ENCODE measurements at places on chromosomes 7 and 10.

DNA sequence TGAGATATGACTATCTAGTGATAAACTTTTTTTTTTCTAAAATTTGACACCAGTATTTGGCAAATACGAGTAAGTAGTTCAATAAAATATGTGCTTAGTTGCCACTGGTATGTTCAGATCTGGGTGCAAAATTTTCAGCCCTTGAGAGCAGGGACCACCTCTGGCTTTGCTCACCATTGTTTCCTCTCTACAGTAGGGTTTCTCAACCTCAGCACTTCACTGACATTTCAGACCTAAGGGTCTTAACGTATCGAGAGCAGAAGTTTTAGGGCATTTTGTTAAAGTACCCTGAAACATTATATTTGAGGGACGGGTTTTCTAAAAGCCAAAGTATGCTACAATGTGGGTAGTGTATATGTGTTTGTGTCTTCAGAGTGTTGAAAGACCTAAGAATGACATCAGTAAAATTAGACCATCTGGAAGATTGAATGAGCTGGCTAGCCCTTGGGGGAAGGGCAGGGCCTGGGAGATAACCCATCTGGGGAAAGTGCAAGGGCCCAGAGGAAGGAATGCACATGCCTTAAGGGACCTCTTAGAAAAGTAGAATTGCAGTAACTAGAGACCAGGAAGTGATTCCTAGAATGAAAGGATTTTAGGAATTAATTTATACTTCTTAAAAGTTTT lies 11.8 kb downstream of the BZW2 start:
- DNase-seq, result peak; percentile 89

- DNase-seq, result no peak
Measured at GRCh38 chr7:140981951-140982350, 32.8 kb downstream of the MRPS33 start.

GRCh38 chr10:2791774-2792443 lies 275.4 kb upstream of the PFKP start:
- no peak for DNase-seq

DNA sequence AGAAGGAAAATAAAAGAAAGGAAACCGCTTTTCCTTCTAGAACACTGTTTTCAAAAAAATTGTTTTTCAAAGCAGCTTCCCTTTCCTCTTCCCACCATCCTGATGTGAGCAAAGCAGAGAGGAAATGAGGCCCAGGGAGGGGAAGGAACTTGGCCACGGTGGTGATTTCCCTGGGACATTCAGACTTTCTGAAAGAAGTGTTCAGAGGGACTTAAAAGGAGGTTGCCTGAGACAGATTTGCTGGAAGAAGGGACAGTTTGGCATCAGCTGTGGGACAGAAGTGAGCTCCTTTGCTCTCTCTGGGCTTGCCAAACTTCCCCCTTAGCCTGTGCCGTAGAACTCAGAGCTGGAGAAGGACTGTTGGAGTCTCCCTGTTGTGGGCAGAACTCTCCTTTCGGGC lies 30.3 kb downstream of the ADCYAP1R1 start:
- DNase-seq, result no peak

GRCh38 chr7:101172854-101173751 lies 7.0 kb downstream of the NAT16 start:
- DNase-seq, result peak; percentile 66

GRCh38 chr10:132141076-132141475 lies 45.7 kb upstream of the DPYSL4 start:
- no peak for DNase-seq

DNA sequence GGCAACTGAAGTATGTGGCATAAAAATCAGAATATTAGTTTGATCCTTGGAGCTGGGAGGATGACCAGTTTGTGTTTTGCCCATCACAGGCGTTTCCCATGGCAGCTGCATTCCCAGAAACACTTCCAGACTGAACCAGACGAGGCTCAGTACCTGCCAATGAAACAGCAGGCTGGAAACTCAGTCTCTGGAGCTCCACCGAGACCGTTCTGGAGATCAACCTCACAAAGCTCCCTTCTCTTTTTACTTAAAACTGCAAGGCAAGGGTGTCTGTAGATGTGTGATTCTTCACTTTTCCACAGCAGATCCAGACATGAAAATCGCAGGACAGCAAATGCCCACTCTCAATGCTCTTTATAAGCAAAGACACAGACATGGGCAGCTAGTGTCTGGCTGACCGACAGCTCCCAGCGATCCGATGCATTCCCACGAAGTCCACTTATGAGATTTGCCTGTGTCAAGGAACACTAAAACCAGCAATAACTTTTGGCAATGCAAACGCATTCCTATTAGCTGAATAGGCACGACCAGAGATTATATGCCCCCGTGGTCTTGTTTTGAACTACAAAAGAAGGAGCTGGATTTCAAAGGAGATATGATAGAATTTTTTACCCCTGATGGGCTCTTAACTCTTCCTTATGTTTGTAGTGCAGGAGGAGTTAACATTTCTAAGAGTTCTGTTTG lies 72.6 kb downstream of the ADAM12 start:
- peak; percentile 78 for DNase-seq

DNA sequence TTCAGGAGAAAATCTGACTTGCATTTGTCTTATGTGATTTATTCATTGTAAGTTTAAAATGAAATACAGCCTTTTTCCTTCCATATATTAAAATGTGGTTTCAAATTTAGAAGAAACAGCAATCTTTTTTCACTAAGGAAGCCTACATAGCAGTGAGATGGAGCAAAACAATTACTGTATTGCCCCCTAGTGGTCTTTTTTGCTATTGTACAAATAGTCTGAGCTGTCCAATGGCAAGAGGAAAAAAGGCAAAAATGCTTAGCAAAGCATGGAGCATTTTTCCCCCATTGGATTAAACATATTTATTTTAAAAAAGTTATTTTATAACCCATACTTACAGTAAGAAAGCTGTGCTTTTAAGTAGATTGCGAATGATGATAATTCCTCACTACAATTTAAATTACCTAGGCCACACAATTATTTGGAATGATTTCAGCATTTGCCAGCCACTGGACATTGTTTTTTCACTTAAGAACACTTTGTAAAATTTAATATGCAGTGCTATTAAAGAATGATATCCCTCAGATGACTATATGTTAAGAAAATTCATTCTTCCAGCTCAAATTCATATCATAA lies 119.5 kb downstream of the CPED1 start:
- DNase-seq, result peak; percentile 69

DNA sequence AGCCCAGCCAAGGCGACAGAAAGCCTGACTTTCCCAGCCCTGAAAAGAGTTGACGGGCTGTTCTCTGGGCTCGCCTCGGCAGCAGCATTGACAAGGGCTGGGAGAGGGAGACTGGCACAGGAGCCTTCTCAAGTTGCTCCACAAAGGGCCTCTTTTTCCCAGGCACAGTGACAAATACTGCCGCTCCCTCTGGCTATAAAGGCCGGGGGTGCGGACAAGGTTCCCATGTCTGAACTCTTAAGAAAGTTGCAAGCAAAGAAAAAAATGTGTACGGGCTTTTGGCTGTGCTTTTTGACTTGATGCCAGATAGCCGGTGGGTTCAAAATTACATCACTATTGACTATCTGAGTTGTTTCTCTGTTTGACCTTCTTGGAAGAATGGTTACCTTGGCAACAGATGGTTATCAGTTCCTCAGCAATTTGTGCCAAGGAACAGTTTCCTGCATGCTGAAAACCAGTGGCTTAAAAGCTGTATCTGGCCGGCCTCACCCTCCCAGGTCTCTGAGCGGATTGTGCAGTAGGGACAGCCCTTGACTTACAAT lies 115.9 kb upstream of the EEPD1 start:
- peak; percentile 88 for DNase-seq

GRCh38 chr10:131792809-131793208 lies 108.0 kb upstream of the PPP2R2D start:
- no peak for DNase-seq

- DNase-seq, result peak; percentile 44
Measured at GRCh38 chr7:151631570-151631952, 111.9 kb upstream of the RHEB start.

DNA sequence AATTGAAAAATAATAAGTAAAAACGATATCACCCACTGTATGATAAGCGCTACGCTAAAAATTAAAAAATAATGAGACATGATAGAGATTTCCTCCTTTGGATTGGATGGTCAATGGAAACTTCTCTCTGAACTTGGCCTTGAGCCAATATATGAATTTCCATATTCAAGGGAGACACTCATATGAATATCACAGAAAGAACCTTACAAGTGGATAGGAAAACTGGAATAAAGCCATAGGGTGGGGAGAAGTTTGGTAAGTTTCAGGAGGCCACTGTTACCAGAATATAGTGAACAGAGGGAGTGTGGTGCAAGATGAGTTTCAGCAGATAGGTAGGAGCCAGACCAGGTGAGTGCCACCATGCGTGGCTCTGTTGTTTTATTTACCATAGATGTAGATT lies 147.2 kb downstream of the SEM1 start:
- no peak for DNase-seq

- DNase-seq, result peak; percentile 75
Measured at GRCh38 chr10:72175149-72175548, 40.7 kb upstream of the ANAPC16 start.

- DNase-seq, result no peak
Measured at GRCh38 chr10:72792288-72792687, 100.3 kb downstream of the MCU start.

- DNase-seq, result peak; percentile 29
Measured at GRCh38 chr10:34078745-34079470, 736.2 kb downstream of the PARD3 start.

- peak; percentile 59 for DNase-seq
Measured at GRCh38 chr7:101507791-101508252, 121.3 kb downstream of the MYL10 start.

- no peak for DNase-seq
Measured at GRCh38 chr10:16259726-16260125, 177.1 kb upstream of the PTER start.

DNA sequence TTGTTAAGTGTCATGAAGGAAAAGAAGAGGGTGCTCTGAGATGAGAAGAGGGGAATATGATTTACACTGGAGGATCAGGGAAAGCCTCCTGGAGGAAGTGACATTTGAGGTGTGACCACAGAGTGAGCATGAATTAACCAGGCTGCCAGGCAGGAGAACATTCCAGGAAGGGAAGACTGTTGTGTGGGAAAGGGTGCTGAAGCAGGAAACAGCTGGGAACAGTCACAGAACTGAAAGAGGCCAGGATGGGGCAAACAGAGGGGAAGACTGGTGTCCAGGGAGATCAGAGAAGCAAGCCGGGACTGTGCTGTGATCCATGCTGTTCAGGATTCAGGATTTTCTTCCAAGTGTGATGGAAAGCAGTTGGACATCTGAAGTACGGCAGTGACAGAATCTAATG lies 14.9 kb downstream of the HIPK2 start:
- DNase-seq, result peak; percentile 71

DNA sequence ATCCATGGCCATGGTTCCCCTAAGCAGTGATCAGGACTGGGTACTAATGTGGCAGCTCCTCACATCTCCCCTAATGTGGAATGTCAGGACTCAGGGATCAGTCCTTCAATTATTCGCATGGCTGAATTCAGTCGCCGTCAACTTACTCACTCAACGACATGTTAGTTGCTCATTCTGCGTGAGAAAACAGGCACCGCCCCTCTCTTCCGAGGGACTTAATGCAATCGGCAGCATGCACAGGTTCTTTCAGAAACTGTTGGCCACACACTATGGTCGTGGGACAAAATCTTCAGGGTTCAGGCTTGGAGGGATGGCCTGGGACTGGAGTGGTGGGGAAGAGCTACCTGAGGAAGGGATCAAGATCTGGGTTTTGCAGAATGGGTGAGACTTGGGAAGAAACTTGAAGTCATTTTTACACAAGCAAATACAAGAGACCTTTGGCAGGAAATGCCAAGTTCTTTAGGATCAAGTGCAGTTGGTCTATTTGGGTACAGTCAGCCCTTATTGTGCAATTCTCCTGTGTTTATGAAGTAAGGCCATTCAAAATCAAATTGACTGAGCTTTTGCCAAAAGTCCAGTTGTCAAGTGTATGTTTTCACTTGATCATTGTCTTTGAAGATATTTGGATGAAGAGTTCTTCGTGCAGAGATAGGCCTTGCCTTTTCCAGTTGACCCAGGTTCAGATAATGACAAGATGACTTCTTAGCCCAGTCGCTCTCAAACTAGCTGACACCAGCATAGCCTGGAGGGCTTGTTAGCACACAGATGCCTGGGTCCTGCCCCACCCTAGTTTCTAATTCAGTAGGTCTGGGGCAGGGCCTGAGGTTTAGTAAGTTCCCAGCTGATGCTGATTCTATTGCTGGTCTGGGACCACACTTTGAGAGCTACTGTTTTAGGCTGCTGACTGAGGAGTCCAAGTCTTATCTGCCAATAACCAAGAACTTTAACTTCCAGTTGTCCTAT lies 48.5 kb downstream of the LRRC18 start:
- no peak for DNase-seq

DNA sequence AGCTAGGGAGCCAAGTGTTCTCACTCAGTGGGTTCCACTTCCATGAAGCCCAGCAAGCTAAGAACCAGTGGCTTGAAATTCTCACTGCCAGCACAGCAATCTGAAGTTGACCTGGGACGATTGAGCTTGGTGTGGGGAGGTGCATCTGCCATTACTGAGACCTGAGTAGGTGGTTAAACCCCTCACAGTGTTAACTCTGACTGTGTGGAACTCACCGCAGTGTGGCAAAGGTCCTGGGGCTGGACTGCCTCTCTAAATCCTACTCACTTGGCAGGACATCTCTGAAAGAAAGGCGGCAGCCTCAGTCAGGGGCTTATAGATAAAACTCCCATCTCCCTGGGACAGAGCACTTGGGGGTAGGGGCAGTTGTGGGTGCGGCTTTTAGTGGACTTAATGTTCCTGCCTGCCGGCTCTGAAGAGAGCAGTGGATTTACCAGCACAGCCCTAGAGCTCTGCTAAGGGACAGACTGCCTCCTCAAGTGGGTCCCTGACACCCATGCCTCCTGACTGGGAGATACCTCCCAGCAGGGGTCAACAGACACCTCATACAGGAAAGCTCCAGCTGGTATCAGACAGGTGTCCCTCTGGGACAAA lies 143.1 kb downstream of the PDE1C start:
- no peak for DNase-seq

DNA sequence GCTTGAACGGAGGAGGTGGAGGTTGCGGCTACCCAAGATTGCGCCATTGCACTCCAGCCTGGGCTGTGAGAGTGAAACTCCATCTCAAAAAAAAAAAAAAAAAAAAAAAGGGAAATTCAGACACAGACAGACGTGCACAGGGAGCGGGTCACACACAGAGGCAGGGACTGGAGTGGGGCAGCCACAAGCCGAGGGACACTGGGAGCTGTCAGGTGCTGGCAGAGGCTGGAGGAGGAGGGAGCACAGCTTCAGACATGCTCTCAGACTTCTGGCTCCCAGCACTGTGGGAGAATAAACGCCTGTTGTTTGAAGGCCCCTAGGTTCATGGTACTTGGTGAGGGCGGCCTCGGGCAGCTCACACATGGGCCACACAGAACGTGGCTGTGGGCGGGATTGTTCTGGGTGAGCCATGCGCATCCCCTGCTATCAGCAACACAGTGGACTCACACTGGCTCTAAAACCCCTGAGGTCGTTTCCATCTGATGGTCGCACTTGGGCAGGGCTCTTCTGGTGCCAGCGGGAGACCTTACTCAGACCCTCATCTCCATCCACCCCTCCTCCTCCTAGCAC lies 375.9 kb downstream of the DNAJB6 start:
- DNase-seq, result no peak

- DNase-seq, result no peak
Measured at GRCh38 chr10:51121861-51122260, 47.6 kb downstream of the PRKG1 start.
